ENCODE measurements at places on chromosomes 1 and 21.

- DNase-seq, result no peak
Observed at GRCh38 chr1:2050461-2050792, 216 bp downstream of the PRKCZ start.

DNA sequence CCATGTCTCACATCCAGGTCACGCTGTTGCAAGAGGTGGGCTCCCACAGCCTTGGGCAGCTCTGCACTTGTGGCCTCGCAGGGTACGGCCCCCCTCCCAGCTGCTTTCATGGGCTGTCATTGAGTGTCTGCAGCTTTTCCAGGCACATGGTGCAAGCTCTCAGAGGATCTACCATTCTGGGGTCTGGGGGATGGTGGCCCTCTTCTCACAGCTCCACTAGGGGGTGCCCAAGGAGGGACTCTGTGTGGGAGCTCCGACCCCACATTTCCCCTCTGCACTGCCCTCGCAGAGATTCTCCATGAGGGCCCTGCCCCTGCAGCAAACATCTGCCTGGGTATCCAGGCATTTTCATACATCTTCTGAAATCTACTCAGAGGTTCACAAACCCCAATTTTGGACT is 219.4 kb downstream of the LRRC7 start:
- no peak for DNase-seq

DNA sequence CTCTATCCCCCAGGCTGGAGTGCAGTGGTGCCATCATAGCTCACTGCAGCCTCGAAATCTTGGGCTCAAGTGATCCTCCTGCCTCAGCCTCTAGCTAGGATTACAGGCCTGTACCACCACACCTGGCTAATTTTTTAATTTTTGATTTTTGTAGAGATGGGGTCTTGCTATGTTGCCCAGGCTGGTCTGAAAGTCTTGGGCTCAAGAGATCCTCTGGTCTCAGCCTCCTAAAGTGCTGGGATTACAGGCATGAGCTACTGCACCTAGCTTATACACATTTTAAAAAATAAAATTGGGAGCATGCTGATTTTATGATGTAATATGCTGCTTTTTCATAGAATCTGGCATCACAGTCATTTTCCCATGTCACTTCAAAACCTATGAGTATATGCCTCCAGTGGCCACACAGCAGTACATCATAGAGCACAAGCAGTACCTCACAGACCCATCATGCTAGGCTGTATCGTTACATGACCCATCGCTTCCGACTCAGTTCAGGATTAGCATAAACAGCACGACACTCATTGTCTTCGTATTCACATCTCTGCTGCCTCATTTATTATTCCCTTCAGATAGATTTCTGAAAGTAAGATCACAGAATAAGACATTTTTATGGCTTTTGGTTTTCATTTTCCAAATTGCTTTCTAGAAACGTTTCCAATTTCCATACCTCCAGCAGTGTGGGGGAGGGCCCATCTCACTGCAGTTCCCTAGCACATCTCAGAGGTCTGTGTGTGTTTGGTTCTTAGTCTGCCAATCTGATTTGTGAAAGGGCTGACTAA is 35.9 kb upstream of the CCSAP start:
- DNase-seq, result no peak

- DNase-seq, result no peak
Observed at GRCh38 chr1:181122222-181122621, 33.7 kb downstream of the IER5 start.

DNA sequence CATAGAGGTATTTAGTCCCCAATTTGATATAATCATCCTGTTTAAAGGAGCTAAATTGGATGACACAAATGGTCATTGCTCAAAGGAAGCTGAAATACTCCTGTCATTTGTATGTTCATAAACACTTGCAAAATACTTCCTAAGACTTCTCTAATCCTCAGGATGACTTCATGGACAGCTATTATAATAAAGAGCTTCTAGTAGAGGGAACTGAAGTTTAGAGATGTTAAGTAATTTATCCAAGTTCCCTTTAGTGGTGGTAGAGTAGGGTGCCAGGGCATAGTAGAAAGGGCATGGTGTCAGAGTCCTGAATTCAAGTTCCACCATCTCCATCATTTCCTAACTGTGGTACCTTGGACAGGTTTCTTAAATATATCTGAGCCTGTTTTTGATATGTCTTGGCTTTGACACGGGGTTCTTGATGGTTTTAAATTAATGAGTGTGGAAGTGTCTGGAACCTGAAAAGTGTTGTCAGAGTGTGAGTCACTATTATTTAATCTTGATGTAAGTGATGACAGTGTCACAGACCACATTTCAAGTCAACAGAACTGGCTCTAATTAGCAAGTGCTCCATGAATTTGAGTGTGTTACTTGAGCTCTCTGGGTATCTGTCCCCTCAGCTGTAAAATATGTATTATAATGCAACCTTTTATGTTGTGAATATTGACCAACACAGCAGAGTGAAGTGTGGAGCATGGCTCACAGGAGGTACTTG is 12.1 kb upstream of the GBP6 start:
- no peak for DNase-seq

DNA sequence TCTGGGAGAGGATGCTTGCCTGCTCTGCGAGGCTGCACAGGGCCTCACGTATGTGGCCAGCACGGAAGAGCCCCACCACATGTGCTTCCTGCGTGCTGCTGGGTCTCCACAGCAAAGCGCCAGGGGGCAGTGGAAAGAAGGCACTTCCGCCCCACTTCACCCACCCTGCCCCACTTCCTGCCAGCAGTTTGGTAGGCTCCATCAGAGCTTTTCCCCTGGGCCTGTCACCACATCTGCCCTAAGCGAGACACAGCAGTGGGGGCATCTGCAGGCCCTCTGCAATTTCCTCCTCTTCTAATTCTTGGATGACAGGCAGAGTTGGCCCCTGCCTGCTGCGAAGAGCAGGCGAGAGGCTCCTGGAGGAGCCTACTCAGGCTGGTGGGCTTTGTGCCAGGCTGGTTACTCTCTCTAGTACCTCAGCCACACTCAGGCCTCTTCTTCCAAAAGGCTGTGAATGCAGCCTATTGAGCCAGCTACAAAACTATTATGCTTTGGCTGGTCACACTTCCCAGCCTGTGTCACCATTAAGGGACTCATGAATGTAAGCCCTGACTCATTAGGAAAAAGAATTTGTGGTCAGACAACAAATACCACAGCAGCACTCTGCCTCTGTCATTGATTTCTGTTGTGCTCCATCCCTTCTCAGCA is 25.0 kb downstream of the CD244 start:
- DNase-seq, result no peak

DNA sequence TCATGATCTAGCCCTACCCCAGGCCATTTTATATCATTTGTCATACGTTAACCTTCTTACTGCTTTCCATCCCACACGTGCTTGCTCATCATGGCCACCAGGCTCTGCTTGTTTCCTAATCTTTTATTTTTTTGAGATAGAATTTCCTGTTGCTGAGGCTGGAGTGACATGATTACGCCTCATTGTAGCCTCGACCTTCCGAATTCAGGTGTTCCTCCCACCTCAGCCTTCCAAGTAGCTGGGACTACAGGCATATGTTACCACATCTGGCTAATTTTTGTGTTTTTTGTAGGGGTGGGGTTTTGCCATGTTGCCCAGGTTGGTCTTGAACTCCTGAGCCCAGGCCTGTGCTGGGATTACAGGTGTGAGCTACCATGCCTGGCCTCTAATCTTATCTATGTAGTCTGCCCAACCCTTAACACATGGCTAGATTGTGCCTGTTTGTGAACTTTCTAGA is 3.3 kb downstream of the UAP1 start:
- no peak for DNase-seq
